ENCODE measurements at places on chromosomes 5 and 9.

- H3K27me3 ChIP-seq = peaks cover 27% of the 10 kb centered on the region
- no peaks in the 10 kb centered on the region for H3K4me1 ChIP-seq
- peaks cover 2% of the 10 kb centered on the region for H3K36me3 ChIP-seq
- H3K4me3 ChIP-seq = no peak overlapping the region
Measured at GRCh38 chr5:147303976-147304375, 69.2 kb downstream of the STK32A start.

DNA sequence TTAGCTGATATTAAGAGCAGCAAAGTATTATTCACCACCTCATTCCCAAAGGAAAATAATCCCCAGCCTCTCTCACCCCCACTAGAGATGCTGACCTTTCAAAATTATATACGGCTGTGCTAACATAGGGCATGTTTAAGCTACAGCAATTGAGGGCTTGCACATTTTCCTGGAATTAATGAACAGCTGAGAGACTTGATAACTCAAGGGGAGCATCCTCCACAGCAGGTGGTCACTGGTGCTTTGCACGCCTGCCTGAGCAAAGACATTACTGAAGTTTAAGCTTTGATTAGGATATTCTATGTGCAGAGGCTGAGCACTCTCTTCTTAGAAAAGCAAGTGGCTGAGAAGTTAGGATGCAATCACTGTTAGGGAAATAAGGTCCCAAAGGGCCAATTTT, 230.9 kb downstream of the FAM114A2 start:
- H3K36me3 ChIP-seq = no peaks in the 10 kb centered on the region
- no peak overlapping the region for H3K4me3 ChIP-seq
- no peak overlapping the region for H3K27ac ChIP-seq
- H3K4me1 ChIP-seq = no peaks in the 10 kb centered on the region
- H3K27me3 ChIP-seq = peaks cover 15% of the 10 kb centered on the region
- DNase-seq = no peak

- H3K4me3 ChIP-seq = no peak overlapping the region
- no peak for DNase-seq
- H3K27ac ChIP-seq = no peak overlapping the region
- H3K36me3 ChIP-seq = no peaks in the 10 kb centered on the region
Measured at GRCh38 chr5:33409435-33410170, 31.2 kb upstream of the TARS1 start.

DNA sequence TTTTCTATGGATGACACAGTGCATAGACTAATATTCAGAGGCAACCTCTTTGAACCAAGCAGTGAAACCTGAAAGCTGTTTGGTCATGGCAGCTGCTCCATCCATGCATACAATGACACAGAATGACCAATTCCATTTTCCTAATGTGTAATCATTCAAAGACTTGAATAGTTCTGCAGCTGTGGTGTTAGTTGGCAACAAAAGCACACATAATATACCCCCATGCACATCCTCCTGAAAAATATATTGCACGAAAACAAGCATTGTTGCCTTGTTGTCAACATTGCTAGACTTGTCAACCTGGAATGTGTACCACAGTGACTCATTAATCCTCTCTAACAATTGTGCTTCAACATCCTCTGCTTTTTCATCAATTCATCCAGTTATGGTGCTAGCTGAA, 71.0 kb upstream of the SEMA6A start:
- no peaks in the 10 kb centered on the region for H3K4me1 ChIP-seq
- H3K27ac ChIP-seq = no peak overlapping the region
- DNase-seq = no peak
- no peaks in the 10 kb centered on the region for H3K27me3 ChIP-seq

DNA sequence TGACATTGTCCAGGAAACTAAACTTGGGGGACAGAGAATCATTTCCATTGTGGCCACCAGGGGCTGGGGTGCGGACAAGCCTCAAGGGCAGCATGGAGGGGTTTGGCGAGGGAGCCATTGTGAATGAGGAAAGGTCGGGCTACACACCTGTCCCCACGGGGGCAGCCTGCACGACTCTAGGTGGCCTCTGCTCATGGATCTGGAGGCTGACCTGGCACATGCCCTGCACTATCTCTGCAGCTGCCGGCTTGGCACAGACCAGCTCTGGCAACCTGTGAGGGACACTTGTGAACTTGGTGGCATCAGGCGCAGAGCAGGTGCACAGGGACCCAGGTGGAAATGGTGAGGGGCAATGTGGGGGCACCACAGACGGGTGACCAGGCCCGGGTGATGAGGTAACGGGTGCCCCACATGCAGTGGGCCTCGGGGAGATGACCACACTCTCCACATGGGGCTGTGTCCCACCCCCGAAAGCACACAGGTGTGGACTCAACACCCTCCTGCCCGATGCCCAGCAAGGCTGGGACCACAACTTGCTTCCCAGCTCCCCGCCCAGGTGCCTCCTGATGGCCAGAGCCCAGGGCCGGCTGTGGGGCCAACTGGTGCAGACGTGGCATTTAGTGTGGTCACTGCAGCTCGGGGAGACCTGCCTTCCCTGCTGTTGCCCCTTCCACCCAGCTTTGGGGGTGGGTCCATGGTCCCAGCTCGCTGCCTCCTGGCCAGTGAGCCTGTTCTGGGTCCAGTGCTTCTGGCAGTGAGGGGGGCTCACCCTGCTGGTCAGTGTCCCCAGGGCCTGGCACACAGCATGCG, 60.9 kb upstream of the UBAC1 start:
- H3K27ac ChIP-seq = no peak overlapping the region
- DNase-seq = no peak
- H3K4me1 ChIP-seq = peaks cover 15% of the 10 kb centered on the region
- H3K36me3 ChIP-seq = peaks cover 2% of the 10 kb centered on the region
- H3K4me3 ChIP-seq = no peak overlapping the region

DNA sequence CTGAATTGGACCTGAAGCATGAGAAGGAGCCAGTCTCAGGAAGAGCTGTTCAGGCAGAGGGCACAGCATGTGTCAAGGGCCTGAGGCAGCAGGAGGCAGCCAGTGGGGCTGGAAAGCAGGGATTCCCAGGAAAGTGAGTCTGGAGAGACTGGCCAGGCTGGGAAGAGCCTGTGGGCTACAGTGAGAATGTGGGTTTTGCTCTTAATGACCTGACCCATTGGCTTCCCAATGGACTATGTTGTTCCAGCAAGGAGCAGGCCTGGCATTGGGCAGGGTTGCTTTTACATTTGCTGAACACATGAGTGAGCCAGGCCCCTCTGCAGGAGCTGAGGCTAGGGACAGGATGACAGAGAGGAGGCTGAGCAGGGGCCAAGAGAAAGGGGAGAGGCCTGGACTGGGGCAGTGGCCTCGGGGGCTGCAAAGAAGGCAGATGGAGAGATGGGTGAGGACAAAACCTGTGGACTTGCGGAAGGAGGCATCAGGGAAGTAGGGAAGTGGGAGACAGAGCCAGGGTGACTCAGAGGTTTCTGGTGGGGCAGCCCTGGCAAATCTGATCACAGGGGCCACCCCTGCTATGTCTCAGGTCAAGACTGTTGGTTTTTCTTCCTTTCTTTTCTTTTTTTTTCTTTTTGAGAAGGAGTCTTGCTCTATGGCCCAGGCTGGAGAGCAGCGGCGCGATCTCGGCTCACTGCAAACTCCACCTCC, 65.9 kb upstream of the NEK6 start:
- DNase-seq = no peak
- H3K4me1 ChIP-seq = peaks cover 5% of the 10 kb centered on the region
- H3K27ac ChIP-seq = peak overlapping the region; percentile 71
- H3K4me3 ChIP-seq = no peak overlapping the region

DNA sequence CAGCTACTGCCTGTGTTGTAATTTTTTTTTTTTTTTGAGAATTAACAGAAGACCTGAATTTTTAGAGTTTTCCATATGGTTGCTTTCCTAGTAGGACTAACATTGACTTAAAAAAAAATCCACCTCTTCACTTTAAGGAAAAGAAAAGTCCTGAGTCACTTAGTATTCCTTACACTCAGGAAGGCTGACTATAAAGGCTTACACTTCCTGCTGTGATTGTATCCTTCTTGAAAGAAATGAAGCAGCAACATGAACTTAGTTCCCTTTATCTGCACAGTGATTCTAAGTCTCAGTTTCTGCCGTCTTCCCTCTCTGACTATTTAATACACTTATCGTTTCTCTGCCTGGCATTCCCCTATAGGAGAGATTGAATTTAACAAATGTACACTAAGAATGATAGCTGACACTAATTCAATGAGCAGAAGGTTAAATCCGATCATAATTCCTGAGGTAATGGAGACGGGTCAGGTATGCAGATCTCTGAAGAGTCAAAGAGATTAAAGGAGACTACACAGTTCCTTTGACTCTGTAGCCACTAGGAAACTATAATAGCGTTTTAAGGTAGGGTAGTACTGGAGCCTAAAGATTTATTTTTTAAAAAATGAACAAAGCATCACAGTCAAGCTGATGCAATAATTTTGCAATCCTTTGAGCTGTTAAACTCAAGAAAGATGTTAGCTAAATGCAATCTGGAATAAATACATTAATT, 185.1 kb upstream of the ELAVL2 start:
- DNase-seq = no peak
- H3K27me3 ChIP-seq = no peaks in the 10 kb centered on the region
- H3K4me3 ChIP-seq = no peak overlapping the region
- no peaks in the 10 kb centered on the region for H3K4me1 ChIP-seq
- no peak overlapping the region for H3K27ac ChIP-seq

DNA sequence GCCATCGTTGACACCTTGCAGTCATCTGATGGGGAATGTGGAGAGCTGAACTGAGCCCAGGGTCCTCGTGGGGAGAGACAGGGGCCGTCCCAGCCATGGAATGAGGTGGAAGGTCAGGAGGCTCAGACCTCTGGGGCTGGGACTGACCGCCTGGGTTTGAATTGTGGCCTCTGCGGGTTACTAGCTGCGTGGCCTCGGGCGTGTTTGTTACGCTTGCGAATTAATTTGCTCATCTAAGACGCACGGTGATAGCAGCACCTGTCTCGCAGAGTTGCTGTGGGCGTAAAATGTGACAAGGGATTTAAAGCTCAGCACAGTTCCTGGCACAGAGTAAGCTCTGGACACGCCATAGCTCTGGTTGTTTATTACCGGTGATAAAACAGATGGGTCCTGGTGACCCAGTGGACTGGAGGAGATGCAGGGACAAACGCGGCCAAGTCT, 19.4 kb upstream of the DAB2IP start:
- no peaks in the 10 kb centered on the region for H3K4me1 ChIP-seq
- H3K27ac ChIP-seq = no peak overlapping the region
- H3K27me3 ChIP-seq = peaks cover 53% of the 10 kb centered on the region
- H3K36me3 ChIP-seq = no peaks in the 10 kb centered on the region
- no peak for DNase-seq
- H3K4me3 ChIP-seq = no peak overlapping the region

DNA sequence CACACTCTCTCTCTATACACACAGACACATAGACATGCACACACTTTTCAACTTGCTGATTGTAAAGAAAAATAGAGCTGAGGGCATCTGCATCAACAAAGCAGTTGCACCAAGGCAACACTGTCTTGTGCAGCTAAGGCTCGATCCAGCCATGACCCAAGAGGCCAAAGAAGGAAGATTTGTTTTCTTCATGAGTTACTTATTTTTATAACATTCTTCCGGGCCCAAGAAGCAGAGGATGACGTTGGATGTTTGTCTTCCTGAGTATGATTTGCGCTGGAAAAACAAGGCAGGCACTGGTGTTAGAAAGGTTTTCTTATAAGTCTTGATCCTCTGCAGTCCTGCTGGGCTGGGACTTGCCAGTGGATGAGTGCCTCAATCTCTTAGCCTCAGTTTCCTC, 344.1 kb downstream of the ADAMTS6 start:
- H3K4me3 ChIP-seq = no peak overlapping the region
- H3K27me3 ChIP-seq = no peaks in the 10 kb centered on the region
- H3K27ac ChIP-seq = no peak overlapping the region

DNA sequence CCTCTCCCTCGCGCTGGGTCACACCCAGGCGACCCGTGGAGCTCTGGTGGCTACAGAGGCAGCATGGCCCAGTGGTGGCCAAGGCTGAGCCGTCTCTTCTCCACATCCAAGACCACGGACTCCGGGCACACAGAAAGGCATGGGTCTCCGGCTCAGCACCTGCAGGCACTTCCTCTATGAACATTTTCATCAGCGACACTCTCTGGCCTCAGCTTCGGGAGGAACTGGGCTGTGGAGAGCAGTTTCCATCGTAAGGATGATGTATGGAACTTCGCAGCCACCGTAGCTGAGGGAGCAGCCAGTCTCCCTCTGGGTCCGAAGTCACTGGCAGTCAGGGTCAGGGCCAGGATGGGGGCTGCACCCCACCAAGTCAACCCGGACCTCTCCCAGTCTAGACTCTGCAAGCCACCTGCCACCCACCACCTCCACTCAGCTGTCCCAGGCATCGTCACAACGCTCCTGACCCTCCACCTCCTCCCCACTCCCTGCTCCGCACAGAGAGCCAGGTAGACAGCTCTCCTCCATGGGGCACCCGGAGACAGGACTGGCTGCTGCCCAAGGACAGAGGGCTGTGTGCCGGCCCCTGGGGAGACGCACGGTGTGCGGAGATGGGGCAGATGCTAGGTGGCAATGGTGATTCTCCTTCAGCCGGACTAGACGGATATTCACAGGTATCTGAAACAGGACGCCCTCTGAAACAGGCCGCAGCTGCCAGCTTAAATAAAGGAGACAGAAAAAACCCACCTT, 9.7 kb downstream of the QSOX2 start:
- no peaks in the 10 kb centered on the region for H3K27me3 ChIP-seq
- peaks cover 8% of the 10 kb centered on the region for H3K36me3 ChIP-seq
- H3K27ac ChIP-seq = no peak overlapping the region
- H3K4me1 ChIP-seq = peaks cover 37% of the 10 kb centered on the region
- no peak for DNase-seq
- no peak overlapping the region for H3K4me3 ChIP-seq

DNA sequence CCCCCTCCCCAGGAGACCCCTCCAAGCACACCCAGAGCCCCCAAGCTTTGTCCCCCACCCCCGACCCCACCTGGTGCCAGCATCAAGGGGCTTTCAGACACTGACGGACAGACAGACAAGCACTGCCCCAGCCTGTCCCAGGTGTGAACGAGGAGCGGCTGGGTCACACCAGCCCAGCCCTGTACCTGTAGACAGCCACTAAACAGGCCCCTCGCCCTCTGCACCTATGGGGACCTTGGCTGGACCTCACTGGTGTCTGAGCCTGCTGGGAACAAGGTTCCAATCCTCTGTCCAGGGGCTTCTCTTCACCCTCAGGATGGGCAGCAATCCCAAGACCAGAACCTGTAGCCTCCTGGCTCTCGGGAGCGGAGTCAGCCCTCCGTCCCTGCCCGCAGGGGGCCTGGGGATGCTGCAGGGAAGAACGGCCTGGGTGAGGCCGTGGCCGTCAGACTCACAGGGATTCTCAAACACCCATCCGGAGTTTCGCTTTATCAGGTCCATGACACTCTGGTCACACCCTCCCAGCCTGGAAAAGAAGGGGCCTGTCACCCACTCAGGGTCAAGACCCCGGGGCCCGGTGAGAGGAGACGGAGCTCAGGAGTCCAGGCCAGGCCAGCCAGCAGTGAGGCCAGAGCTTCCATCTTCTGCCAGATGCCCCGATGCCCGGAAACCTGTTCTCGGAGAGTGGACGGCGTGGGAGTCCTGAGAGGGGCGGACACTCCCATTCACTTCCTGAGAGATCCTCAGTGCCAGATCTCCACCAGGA, 2.8 kb downstream of the LCN6 start:
- peaks cover 2% of the 10 kb centered on the region for H3K36me3 ChIP-seq
- H3K4me1 ChIP-seq = no peaks in the 10 kb centered on the region

- DNase-seq = no peak
- no peaks in the 10 kb centered on the region for H3K27me3 ChIP-seq
- no peaks in the 10 kb centered on the region for H3K36me3 ChIP-seq
- H3K4me1 ChIP-seq = no peaks in the 10 kb centered on the region
Measured at GRCh38 chr5:13558408-13558807, 386.1 kb downstream of the DNAH5 start.

All from central memory CD8-positive, alpha-beta T cell (primary cell).